ENCODE measurements at places on chromosomes 11 and 22. TPM values are rescaled to one million over a fixed set of nuclear protein-coding genes. Genes with fewer than 3 reads are reported as not detected.

- DNase-seq, result no peak
These were observed 10.8 kb upstream of the SEC14L4 start for GRCh38 chr22:30516273-30516672.

DNA sequence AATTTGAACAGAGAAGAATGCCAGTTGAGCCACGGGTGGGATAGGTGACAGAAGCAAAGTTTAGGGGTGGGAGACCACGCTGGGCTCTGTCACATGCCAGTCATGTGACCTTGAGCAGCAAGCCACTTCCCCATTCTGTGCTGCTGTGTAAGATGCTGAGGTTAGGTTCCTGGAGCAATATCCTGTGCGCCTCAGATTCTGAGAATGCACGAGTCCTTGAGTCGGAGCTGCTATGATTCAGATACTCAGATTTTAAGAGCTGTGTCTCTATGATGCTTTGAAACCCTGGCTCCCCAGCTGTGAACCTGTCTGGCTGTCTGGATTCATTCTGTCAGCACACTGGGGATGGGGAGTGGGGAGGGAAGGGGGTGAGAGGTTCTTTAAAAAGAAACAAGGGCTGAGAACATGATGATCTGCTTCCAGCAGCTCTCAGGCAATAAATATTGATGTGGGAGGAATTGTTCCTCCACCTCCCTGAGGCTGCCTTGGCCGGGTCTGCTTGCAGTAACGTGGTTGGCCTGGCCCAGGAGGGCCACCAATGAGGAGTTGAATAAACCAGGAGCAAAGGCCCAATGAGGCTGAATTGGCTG, 24.0 kb downstream of the SLCO2B1 start:
- no peak for DNase-seq

GRCh38 chr11:10351765-10352641, 47.1 kb downstream of the ADM start:
- DNase-seq, result no peak

MB gene
- total RNA-seq, result not detected

TIRAP gene
- 7.7 TPM for total RNA-seq

Data from CD4-positive, alpha-beta T cell (primary cell).